ENCODE measurements at places on chromosomes 6 and 20.

DNA sequence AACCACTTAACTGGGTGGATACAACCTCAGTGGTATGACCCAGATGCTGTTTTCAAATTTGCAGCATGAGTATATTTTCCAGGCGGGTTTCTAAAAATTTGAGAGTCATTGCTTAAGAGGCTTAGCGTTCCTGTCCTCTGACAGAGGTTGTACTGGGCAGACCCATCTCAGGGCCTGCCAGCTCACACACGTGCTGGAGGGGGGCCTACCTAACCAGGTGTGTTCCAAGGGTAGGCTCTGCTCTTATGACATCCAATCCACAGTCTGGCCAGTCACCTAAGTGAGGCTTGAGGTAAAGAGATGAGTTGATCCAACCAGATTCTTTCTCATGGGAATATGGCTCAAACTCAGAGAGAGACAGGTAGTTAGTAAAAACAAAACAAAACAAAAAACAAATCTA lies 1.3 kb downstream of the LYRM4 start:
- no peak for DNase-seq

DNA sequence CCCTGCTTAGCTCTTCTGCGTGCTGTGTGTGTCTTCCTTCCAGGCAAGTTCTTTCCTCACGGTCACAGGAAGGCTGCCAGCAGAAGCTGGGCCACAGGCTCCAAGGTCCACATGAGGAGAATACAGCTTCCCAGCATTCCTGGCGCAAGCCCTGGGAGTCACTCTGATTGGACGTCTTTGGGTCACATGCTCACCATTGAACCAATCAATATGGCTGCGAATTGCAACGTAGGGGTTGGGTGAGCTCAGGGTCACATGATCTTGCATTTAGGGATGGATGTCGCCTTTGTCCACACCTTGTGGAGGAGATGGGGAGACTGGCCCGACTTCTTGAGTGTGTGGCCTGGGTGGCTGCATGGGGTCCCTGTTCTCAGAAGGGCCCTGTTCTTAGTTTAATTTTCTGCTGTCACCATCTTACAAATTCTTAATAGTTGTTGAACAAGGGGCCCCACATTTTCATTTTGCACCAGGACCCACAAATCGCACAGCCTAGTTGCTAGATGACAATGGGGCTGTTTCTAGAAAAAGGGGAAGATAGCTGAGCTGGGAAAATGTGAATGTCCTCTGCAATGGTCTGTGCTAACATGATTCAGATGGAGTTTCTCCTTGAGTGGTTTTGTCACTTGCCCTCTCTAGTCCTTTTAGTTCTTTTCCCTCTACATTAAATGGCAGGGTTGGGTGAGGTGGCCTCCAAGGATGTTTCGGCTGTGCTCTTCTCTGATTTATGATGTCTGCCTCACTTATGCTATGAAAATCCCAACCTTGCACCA lies 149.6 kb downstream of the CDH26 start:
- DNase-seq, result no peak

DNA sequence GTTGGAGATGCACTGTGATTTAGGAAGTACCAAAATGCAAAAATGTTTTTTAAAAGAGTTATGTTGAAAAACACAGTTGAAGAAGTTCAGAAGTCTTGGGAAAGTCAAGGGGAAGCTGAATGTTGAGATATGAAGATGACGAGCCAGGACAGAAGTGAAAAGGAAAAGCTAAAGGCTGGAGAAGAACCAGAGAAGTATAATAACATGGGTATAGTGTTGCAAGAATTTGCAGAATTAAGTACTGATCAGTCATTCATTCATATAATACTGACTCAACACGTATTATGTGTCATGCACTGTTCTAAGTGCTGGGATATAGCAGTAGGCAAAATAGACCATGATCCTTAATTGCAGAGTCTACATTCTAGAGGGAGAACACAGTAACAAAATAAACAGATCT lies 432.8 kb downstream of the CDC5L start:
- no peak for DNase-seq

DNA sequence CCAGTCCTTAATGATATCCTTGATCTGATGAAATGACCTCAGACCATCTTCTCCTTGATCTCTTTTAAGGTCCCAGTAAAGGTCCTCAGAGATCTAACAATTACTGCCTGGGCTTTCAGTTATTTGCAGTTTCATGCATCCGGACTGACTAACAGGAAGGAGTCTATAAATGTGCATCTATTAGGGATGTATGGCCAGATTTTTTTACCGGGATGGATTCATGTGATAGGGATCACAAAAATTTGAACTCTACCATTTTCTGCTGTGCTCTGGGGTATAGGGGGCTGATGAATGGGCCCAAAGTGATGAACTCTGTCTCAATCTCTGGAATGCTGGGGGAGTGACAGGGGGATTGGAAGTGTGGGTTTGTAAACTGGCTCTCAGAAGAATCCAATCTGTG lies 36.2 kb upstream of the SCUBE3 start:
- DNase-seq, result no peak

DNA sequence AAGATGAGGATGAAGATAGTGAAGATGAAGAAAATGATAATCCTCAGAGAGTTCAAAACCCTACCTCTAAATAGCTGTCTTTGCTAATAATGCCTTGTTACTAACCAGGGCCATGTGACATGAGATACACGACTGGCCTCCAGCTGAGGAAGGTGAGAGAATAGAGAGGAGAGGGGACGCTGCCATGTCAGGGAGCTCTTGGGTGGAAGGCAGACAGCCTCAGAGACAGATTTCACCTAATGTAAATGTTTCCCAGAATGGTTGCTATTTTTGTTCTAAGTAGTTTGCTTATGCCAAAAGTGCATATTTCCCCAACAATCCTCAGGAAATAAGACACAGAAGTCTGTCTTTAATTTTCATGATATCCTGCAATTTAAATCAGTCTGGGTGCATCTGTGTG lies 138.4 kb downstream of the ELOVL4 start:
- DNase-seq, result no peak

DNA sequence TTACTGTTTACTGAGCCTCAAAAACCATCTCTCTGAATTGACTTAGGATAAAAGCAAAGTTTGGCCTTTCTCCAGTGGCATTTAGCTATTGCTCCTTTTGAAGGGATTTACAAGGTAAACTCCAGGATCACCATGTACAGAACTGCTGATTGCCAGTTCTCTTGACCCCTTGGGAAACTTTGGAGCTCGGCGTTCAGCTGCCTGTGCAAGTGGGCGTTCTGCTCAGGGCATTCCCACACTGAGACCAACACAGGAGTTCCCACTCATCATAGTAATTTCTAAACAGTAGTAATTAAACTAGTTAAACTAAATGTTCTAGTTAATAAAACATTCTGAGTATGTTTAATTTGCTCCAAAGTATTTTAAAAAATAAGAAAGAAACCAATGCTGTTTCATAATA lies 14.9 kb downstream of the KCNQ5 start:
- no peak for DNase-seq

- no peak for DNase-seq
Measured at GRCh38 chr20:41300383-41300782, 17.1 kb downstream of the ZHX3 start.

GRCh38 chr20:4006640-4007039 lies 8.7 kb downstream of the RNF24 start:
- no peak for DNase-seq

DNA sequence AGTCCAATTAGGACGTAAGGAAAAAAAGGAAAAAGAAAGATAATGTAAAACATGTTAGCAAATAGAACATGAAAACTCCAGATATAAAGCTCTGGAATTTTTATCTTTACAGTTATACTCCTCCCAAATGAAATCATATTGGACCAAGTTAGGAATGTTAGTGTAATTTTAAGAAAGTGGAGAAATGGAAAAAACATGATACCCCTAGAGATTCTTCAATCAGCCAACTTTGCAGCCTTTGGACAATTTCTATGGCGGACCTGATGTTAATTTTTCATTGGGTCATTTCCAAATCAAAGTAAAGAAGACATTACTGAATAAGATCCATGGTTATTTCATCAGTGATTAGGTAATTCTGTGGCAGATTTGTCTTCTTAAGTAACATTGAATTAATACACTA lies 748.7 kb downstream of the RFPL4B start:
- DNase-seq, result no peak

DNA sequence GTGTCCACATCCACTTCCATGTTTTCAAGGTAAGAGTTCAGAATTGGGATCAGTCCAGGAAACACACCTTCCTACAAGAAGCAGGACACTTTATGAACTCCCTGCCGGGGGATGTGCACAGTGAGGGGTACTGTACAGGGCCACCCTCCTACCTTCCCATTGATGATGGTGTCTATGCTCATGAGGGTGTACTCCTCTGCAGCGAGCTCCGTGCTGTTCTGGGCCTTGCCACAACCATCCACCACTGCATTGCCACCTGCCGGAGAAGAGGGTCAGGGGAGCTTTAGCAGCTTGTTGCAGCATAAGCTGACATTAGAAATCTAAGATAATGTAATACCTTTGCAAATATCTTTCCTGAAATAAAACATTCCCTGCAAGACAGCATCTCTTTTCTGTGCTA lies 44.8 kb downstream of the GCLC start:
- DNase-seq, result no peak

DNA sequence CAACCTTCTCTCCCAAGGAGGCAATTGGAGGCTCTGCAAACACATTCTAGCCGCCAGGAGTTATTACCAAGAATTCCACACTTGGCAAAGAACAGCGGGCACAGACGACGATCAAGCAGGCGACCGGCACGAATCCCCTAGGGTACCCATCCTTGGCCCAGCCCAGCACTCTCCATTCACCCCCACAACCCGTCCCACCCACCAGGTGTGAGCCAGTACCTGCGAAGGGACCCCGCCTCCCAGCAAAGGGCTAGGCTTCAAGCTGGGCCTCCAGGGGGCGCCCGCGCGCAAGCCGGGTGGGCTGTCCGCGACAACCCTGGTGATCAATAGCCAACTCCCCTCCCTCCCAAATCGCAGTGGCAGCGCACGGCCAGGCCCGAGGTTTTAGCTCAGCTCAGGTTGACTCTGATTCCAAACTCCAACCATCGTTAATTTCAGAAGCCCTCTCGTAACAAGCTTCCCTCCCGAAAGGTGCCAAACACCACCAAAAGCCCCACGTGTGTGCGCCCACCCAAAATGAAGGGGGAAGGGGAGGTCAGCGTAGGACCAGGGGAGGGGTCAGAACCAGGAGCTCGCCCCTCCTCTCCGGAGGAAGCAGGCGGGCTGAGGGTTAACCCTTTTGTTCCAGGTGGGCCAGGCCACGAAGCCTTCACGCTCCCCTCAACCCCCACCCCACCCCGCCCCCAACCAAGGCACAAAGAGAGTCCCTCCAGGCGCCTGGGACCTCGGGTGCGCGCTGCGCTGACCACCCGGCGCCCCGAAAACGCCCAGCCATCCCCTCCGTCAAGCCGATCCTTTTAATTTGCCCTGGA lies 2.1 kb downstream of the SALL4 start:
- peak; percentile 42 for DNase-seq

DNA sequence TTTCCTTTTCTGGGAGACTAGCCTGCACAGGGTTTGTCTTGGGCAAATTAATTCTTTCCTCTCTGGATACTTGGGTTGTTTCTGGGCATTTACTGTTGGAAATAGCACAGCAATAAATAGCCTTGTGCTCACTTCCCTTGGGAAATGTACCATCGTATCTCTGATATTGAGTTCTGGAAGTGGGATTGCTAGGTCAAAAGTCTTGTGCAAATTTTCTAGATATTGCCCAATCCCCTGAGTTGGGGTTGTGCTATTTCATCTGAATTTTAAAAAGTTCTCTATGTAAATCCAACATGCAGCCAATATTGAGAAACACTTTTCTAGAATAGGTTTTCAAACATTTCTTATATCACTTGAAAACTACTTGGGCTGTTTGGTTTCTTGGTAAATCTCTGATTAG lies 64.0 kb upstream of the ELOVL5 start:
- DNase-seq, result no peak

DNA sequence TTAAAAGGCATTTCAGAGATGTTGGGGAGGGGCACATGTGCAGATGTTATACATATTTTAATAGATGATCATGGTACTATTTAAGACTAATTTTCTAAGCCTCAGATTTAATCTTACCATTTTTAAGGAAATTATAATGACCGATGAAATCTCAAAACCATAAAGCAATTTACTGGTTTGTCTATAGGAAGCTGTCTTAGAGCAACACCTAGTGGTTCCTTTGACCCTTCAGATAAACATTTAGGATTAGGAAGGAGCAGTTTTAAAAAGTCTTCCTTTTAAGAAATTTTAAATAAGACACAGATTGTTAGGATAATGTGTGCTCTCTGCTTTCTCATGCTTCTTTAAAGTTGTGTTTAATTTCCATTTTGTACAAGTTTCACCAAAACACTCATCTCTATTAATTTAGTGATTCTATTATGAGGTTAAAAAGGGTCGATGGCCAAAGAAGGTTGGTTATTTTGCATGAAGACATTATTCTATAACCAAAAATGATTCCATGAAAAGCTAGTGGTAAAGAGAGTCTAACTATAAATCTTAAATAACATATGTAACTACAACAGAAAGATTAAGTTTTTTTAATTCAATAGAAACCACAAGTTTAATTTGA lies 376.4 kb downstream of the HACE1 start:
- no peak for DNase-seq

DNA sequence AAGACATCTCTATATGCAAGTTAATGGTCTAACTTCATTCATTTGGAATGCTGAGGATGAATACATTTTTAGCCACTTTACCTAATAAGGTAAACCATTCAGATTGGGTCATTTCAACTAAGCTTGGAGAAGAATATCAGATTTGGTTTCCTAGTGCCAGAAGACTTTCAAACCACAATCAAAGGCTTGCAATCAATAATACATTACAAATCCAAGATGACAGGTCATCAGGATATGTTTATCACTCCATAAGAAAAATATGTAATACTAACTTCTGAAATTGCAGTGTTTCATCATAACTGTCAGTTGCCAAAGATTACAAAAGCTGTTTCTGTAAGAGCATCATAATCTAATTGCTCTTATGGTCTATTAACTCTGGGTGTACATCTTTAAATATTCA lies 654.0 kb downstream of the COL12A1 start:
- DNase-seq, result no peak

DNA sequence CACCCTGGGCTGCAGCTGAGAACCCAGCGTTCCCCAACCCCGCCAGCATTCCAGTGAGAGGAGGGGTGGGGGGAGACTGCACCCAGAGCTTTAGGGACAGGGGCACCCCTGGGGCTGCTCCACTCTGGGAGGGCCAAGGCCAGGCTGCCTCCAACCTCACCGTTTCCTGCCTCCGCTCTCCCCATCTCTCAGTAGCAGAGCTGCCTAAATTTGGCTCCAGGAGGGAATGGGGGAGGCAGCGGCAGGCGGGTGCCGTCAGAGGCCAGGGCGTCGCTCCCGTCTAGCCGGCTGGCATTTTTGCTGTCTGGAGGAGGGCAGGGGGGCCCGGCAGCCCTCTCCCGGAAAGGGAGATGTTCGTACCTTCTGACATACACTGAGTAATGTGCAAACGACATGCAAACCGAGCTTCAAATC lies 46.6 kb downstream of the NOL4L start:
- DNase-seq, result no peak

All from activated gamma-delta T cell treated with anti-CD3 and anti-CD28 coated beads, Interleukin-2, amount 50 U/mL, for 16 hours (primary cell).